Fibroblast of skin of back (primary cell): ENCODE measurements at places on chromosomes 7 and 10.

GRCh38 chr7:98733036-98733435, 116.0 kb downstream of the NPTX2 start:
- DNase-seq, result peak; percentile 24

DNA sequence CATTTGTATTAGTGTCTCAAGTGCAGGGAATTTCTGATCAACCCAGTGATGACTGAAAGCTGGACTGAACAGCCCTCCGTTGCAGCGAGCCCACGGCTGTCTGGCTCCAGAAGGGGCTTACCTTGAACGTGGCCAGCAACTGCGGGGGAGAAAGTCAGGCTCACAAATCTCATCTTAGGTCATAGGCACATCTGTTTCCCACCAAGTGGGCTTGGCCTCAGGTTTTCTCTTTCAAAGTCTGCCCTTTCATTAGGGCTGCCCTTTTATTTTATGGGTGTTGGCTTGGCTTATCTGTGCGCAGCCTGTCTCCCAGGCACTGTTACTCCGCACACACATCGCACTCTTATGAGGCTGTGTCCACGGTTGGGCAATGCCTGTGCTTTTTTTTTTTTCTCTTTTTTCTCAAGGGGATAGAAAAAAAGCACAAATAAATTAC, 178.0 kb downstream of the JCAD start:
- no peak for DNase-seq

DNA sequence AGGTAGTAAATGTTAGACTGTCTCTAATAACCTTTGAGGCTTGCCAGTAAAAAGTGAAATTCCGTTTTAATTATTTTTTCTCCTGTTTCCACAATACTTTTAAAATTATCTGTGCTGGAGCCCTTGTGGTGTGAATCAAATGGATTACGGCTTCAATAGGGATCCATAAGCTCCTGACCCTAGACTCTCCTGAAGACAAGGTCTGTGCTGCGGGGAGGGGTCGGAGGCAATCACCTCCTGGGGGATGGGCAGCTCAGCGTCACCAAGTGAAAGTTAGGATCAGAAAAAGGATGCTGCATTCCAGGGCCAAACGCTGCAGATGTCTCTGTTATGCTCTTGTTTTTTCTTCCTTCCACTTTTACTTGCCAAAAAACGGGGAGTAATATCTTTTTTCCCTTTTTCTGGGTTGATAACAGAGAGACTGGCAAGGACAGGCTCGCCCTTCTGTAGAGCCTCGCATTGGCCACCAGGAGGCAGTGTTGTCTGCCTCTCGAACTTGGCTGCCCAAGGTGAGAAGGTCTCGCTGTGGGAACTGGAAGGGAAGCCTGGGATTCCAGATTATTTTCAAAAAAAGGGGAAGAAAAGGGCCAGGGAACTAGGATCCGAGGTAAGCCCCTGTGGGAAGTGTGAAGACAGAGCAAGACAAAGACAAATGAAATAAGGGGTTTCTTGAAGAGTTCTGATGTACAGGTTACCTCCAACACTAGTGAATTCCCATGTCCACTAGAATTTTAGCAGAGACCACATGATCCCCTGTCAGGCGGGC, 621.9 kb downstream of the ACTR3B start:
- DNase-seq, result no peak

- no peak for DNase-seq
Observed at GRCh38 chr7:63012633-63013183, 985.9 kb upstream of the ZNF722 start.

GRCh38 chr7:108395426-108395825, 60.8 kb downstream of the NRCAM start:
- DNase-seq, result no peak

DNA sequence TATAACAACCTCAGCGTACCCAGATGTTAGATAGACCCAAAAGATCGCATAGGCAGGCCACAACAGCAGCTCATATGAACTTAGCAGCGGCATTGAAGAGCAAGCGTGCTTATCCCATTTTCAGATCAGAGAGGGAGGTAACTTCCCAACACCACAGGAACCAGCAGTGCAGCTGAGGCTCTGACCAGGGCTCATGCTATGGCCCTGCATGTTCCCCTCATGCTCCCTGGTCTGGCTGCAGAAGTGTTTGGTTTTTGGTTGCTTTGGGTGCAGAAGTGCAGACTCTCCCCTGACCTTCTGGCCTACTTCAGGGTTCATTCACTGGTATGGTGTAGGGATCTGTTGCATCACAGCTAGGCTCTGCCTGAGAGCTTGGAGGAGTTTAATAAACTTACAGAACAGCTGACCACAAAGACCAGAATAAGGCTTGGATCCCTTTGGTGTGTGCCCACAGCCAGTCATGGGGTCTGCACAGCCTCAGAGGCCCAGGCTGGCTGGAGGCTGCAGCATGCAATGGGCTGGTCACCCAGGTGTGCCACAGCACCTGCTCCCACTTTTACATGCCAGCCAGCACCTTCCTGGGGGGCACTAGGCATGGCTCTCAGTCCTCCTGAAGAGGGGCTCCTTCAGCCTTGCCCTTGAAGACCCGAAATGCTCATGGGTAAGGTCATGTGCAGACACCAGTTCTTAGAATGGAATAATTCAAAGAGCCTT, 9.1 kb upstream of the CXCL12 start:
- no peak for DNase-seq

DNA sequence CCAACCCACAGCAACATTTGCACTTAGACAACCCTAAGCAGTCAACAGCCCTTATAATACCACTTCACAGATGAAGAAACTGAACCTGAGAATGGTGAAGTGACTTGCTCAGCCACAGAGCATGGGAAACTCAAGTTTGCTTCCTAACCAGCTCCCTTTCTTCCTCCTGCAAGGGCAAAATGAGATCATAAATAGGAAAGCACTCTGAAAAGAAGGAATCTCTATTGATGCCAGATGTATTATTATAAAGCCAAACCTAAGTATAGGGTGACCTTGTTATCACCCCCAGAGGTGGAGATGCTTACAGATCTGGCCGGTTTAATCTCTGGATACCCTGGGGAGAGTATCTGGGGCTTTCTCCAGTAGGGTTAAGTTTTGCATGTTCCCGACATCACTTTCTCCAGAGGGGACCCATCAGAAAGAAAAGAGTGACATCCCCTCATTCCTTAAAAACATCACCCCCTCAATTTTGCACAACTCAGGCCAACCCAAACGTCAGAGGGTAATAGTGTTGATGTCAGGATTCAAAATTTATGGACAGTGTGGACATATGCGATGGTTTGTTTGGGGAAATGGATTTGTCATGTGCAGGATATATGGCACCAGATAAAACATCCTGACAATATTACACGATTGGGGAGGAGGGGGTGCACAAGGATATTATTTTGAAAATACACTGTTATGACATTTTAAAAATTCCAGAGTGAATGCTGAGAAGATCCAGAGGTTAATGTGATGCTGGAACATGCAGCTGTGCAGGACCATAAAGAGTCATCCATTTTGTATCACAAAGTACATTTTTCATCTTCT, 24.0 kb upstream of the XPNPEP1 start:
- no peak for DNase-seq

GRCh38 chr7:127689194-127689772, 37.3 kb downstream of the SND1 start:
- no peak for DNase-seq

GRCh38 chr10:117690359-117690758, 147.8 kb downstream of the EMX2 start:
- DNase-seq, result no peak

DNA sequence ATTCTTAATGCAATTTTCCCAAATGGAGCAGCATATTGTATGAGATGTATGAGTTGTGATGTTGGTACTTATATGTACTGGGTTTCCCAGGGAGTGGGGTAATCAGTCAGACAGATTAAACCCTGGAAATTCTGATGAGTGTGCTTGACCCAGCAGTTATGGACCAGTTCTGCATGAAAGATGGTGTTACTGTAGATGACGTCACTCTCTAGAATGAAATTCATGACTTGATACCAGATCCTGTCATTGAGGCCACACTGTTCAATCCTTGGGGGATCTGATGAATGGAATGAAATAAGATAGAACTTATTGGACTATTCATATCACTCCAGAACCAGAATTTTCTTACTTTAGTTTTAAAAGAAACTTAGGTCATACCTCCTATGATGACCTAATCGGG, 534.3 kb downstream of the PLXDC2 start:
- DNase-seq, result no peak
